ENCODE measurements at places on chromosomes 13 and 19. TPM values are rescaled to one million over a fixed set of nuclear protein-coding genes. Genes with fewer than 3 reads are reported as not detected.

DNA sequence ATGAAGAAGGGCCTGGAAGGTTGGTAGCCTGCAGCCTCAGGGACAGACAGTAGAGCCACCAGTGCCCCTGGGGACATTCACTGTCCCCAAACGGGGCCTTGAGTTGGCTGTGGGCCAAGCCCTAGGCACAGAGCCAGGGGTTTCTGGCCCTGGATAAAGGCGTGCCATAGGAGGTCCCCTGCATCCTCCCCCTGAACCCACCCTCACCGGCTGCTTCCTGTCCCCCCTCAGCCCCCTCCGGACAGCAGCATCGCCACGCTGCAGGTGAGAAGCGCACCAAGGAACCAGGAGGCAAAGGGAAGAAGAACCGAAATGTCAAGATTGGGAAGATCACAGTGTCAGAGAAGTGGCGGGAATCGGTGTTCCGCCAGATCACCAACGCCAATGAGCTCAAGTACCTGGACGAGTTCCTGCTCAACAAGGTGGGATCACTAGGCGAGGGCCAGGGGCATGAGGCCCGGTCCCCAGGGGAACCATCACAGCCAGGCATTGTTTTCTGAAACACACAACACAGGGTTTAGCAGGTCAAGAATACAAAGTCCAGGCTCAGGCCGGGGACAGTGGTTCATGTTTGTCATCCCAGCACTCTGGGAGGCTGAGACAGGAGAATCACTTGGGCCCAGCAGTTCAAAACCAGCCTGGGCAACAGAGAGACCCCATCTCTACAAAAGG is 14.6 kb upstream of the USE1 start:
- DNase-seq, result no peak

DNA sequence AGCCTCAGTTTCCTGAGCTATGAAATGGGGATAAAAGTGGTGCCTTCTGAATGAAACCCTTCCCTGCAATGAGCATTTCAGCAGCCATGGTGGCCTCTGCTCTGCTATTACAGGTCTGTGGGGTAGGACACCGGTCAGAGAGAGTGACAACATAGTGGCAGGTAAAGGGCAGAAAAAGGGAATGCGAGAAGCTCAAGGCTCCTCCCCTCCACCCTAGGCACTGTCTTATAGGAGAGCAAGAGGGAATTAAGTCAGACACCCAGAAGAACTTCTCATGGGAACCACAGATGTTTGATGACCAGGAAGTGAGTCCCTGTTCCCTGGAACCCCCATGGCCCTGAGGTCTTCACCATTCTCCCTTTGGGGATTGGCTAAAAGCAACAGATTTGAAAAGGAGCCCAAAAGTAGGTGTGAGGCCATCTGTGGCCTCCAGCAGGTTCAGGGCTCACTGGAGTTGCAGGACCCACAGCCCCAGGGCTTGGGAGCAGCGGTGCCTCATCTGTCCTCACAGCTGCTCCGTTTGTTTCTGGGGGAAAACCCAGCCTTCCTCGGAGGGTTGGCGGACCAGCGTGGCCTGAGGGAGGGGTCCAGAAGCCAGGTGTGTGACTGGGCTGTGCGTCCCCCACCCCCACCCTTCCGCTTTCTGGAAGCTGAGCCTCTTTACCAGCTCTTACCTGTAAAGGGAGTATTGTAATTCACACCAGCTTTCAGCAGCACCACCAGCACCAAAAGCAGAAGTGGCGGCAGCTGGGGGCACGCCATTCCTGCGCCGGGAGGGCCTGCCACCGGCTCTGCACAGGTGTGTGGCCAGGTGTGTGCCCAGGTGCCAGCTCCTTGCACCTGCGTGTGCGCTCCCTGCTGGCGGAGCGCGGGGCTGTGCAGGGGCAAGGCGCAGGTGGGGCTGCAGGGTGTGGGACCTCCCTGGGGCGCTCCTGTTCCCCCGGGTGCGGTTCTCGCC is 19.4 kb downstream of the IQCN start:
- peak; percentile 70 for DNase-seq

- DNase-seq, result no peak
These were observed 16.5 kb upstream of the TNFAIP8L1 start for GRCh38 chr19:4622695-4623421.

DNA sequence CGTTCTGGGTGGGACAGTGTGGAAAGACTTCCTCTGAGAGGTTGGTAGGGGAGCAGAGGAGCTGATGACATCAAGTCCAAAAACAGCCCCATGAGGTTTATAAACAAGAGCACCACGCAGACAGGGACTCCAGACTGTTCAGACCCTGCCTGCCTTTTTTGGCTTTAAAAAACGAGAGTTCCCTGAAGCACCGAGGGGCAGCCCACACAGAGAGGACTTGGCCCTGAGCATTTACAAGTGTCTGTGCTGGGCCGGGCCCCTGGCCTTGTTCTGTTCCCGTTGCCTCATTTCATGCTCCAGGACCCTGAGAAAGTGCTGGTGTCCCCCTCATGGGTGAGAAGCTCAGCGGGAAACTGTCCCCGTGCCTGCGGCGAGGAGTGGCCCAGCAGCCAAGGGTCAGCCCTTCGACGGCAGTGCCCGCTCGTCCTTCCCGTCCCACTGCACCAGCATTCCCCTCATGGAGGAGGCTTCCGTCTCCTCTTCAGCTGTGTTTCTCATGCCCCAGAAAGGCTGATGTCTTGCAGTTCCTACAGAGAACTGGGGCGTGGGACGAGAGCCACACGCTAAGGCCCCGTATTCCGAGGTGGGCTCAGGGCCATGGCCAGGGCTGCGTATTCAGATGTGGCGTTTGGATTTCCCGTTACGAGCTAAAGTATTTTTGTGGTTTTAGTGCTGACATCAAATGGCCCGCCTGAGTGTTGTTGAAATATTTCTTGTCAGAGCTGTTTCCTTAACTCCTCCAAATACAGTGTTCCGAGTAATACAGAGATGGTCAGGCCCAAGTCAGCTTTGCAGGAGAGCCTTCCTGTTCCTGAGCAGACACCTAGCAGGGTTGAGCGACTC is 93.5 kb downstream of the ATP11A start:
- DNase-seq, result no peak

- peak; percentile 24 for DNase-seq
These were observed 8.7 kb downstream of the LRCH1 start for GRCh38 chr13:46561691-46562090.

GRCh38 chr13:97313551-97314260 is 91.6 kb downstream of the MBNL2 start:
- DNase-seq, result no peak

GRCh38 chr13:103931331-103931845 is 865.2 kb upstream of the SLC10A2 start:
- DNase-seq, result no peak

Gene SELENOV
- polyA plus RNA-seq, result 0.32 TPM

All from small intestine (tissue), 16 donors.